ENCODE measurements at places on chromosomes 5 and 9.
A peak's percentile ranks its signal among the peaks of the same experiment; 100 is the strongest.

DNA sequence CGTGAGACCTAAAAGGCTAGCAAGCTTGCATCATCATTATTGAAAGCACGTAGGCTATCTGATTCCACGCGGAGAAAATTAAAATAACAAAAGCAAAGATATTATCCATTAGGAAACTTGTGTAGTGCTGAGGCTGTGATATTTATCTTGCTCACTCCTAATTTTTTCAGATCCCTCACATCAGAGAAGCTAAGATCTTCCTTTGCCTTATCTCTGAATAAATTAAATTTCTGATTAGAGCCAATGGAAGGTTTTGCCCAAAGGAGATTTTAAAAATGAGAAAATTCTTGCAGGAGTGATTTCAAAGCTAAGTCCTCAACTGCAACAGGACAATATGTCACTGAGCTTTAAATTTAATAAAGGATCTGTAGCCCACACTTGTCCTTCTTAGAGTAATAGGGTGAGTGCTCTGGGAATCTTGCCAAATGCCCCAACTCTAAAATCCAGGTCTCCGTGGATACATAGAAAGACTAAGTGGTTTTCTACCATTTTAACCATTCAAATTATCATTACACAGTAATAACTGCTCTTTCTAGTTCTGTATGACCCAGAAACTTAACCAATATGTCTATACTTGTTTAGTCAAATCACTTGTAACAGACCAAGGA is 295.0 kb downstream of the CAAP1 start:
- DNase-seq: no peak

DNA sequence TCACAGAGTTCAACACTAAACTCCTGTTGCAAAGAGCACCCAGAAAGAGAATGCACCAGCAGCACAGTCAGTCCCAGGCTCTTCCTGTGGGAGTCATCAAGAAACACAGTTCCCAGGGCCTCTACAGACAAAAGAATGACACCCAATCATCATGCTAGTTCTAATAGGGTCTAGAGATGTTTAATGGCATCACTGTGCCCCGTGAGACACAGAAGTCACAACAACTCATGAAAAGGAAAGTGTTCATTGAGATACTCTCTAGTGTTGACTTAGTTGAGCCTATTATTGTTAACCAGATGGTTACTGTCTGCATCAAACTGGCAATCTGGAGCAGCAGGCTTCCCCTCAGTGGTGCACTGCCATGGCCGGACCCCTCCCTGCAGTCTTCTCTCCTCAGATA is 1.6 kb downstream of the KLHL3 start:
- DNase-seq: no peak

GRCh38 chr9:69465473-69465872 is 140.5 kb downstream of the ENTREP1 start:
- DNase-seq: no peak

DNA sequence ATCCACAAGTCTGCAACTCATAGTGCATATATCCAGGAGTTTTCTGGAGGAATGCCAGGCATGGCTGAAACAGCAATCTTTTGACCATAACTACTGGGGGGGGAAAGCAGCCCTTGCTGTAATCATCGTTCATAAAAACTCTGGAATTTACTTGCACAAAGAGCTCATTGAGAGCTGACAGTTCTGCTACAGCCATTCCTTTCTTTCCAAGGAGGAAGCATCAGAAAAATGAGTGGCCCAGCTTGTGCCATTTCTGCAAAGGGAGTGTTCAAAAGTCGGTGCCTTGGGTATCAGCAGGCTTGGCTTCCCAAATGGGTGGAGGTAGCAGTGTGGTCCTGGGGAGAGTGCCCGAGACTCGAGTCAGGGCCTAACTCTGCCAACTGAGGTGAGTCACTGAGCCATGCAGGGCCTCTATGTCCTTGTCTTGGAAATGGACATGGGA is 101.5 kb downstream of the GCNT1 start:
- no peak for DNase-seq

- no peak for DNase-seq
These were observed 155.1 kb upstream of the DMRT1 start for GRCh38 chr9:686321-686813.

DNA sequence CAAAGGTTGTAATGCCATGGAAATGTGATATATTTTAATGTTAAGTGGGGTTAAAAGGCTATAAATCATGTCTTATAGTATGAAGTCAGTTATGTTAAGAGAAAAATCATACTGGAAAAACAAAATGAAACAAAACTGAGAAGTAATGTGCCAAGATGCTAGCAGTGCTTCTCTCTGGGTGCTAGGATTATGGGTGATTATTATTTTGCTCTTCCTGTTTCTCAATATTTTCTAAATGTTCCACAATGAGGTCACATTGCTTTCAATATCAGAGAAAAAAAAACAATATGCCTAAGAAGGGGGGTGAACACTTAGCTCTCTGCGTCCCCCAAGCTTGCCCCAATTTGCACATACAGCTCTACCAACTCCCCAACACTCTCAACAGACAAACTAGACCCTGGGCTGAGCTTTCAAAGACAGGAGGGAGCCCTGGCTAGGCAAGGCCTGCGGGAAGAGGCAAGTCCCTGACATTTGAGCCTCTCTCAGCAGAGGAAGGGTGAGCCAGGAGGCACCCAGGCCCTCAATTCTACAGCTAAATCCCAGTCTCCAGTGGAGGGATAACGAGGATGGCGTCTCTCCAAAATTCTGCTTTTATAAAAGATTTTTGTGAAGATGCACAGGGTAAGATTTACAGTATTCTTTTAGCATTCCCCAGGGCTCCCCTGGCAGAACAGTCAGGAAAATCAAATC is 24.4 kb downstream of the WHRN start:
- no peak for DNase-seq

- no peak for DNase-seq
These were observed 118.5 kb upstream of the PTPN3 start for GRCh38 chr9:109616571-109617120.

DNA sequence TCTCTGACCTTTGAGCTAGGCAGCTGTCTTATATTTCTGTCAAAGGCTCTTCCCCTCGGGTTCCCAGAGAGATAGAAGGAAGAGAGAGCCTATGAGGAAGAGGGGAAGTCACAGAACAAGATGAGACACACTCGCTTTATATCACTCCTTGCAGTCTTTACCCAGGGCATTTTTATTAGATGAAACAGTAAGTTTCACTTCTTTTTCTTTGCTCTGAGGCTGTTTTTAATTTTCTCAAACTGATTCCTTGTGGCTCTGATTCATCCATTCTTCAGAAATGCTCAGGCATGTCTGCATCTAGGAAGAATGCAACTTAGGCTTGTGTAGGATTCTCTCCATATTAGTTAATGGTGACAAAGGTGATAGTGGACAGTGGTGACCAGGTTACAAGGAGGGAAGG is 132.9 kb upstream of the CHD1 start:
- DNase-seq: no peak

- no peak for DNase-seq
These were observed 36.7 kb upstream of the KCNIP1 start for GRCh38 chr5:170466988-170467707.

DNA sequence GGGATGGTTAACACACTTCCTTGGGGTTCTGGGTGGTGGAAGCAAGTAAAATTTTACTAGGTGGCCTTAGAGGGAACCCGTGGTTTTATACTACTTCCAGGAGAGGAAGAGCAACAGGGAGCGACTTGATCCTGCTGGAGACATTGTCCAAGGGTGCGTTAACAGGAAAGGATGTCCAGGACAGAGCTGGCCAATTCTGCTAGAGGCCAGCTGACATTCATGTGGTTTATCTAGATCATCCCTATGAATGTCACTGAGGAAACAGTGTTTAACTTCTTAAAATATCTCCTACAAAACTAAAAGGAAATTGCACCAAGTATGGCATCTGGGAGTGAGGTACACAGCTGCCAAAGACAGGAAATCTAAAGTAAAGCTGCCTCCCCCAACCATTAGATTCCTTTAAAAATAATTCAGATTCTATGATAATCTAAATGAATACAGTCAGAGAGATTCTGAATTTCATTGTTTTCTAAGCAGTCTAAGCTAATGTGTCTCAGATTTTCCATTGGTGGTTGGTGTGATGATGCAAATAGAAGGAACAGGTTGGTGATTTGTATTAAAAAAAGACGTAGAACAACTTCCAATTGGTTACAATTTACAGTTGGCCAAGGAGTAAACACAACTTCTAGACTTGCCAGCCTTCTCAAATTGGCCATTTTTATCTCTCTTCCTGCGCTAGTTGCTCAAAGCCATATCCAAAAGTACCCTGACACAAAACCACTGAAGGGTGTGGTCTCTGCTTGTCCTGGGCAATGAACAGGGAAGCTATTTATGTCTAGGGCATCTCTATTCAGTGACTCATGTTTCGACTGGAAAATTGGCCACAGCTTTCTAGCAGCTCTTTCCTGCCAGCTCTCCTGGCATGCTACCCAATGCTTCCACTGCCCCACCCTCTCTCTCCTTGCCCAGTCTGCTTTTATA is 574.7 kb upstream of the MEF2C start:
- DNase-seq: no peak

DNA sequence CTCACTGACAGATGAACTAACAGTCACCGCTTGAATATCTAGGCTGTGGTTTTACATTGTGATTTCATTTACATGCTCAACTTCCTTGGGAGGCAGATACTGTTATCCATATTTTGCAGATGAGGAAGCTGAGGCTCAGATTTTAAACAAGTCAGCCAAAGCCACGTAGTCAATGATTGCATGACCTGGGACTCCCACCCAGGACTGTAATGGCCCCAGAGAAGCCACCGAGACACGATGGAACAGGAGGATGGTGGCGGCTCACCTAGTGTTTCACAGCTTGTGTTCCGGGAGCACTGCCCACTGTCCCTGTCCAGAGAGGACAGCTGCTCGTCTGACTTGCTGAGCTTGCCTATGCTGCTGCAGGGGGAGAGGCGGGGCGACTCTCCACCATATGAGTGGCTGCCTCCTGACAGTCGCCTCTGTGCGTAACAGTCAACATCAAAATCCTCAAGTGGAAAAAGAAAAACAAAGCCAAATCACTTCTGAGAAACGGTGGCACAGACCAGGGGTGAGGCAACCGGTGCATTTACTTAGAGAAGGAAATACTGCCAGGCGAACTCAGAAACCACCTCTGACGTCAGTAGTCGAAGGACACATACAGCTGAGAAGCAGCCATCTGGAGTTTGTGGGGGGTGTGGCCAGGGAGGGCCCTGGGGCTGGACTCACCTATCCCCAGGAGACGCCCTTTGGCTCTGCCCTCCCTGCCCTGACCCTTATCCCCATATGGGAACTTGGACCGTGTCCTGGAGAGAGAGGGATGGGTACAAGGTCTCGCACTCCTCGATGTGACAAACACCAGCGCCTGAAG is 82.5 kb downstream of the PRRT1B start:
- DNase-seq: peak; percentile 38

DNA sequence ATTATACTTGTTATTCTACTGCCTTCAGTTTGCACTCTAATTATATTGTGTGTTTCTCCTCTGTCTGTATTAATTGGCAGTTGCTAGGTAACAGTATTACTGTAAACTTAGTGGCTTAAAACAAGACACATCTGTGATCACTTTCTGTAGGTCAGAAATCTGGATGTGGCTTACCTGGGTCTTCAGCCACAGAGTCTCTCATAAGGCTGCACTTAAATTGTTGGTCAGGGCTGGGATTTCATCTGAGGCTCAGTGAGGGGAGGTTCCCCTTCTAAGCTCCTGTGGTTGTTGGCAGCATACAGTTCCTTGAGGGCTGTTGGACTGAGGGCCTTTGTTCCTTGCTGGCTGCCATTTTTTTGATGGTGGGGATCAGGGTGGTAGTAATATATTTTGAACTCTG is 68.8 kb downstream of the SLC44A1 start:
- no peak for DNase-seq

GRCh38 chr5:14208071-14209021 is 65.2 kb downstream of the TRIO start:
- no peak for DNase-seq

- DNase-seq: no peak
These were observed 175.9 kb downstream of the MAN2A1 start for GRCh38 chr5:109865637-109866036.

DNA sequence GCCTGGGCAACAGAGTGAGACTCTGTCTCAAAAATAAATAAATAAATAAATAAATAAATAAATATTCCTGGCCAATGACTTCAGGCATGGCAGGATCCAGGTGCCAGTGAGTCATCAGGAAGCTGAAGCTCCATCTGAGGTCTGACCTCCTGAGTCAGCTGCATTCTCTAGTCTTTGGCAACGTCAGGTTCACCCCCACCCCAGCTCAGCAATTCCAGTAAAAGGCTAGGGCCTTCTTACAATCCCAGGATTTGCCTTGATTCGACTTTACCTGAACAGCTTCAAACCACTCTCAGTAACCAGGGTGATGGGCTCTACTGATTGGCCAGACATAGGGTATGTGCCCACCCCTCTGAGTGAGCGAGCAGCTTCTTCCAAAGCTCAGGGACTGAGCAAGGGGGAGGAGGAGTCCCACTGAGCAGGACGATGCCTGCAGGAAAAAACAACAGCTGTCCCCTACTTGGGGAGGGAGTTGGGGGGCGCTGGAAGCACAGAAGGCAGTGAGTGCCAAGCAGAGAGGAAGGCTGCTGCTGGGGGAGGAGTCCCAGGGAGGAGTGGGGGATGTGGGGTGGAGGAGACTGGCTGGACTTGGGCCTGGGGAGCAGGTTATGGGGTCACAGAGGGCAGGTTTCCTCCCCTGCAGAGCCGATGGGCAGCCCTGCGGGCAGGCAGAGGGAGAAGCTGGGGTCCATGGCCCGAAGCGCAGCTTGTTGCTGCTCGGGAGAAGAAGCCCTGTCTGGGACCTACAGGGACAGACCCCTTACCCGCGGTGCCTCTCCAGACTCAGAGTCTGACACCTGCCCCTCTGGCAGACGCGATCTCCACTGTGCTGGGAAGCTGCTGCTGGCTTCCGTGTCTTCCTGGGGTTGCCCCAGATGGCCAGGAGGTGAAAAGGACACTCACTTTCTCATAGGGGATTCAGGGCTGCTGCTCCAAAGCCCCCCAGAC is 25.9 kb upstream of the UNC5A start:
- DNase-seq: peak; percentile 55

DNA sequence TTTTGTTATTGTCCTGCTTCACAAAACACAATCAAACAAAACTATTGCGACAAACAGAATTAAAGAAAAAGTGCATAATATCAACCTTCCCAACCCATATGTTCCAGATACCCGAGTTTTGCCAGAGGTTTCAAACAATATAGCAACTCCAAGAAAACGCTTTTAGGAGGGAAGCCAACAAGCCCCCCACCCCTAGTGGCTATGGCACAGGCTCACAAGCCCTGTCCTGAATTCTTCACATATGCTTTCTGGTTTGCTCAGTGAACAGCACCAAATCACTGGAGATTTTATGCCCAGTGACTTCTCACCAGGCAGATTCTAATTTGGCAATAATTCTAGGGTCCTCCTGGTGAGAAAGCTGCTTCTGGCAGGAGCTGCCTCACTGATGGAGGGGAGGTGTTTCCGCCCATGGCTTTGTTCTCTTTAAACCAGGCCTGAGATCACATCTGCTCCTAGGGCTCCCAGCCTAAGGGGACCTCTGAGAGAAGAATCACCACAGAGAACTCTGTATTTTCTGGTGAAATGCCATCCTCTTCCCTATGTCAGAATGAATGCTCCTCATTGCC is 1982.4 kb downstream of the EFNA5 start:
- no peak for DNase-seq

- DNase-seq: no peak
These were observed 183.9 kb downstream of the LRRC70 start for GRCh38 chr5:62762503-62762902.
